ENCODE measurements at places on chromosomes 7 and 10.

GRCh38 chr10:95505084-95505610 is 56.0 kb downstream of the SORBS1 start:
- DNase-seq, result no peak

DNA sequence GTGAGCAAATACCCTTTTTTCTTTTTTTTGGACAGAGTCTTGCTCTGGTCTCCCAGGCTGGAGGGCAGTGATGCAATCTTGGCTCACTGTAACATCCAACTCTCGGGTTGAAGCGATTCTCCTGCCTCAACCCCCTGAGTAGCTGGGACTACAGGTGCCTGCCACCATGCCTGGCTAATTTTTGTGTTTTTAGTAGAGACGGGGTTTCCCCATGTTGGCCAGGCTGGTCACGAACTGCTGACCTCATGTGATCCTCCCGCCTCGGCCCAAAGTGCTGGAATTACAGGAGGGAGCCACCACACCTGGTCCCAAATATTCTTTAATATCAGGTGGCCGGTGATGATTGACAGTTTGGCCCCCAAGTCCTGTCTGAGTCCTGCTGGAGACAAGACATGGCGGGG is 6.6 kb downstream of the LAT2 start:
- no peak for DNase-seq

GRCh38 chr7:36601601-36602000 is 122.7 kb downstream of the AOAH start:
- DNase-seq, result no peak

- no peak for DNase-seq
Observed at GRCh38 chr7:155844526-155844925, 32.3 kb upstream of the SHH start.

DNA sequence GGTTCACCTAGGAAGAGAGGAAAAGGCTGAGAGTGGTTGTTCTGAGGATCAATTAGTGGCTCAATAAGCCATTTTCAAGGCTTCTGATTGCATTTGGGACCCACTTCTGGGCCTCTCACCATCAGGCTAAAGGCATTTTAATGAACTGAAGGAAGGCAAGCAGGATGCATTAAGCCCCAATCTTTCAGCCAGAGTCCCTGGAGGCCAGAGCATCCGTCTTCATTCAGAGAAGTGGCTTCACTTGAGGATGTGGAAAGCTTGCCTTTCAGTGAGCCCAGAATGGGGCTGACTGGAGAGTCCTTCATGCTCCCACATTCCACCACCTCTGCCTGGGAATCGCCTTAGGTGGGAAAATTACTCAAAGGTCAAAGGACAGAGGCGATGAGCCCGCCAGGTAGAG is 41.8 kb downstream of the COL17A1 start:
- DNase-seq, result no peak
